ENCODE measurements at places on chromosomes 3 and 15.
A peak's percentile ranks its signal among the peaks of the same experiment; 100 is the strongest.

GRCh38 chr3:72829701-72830100 lies 18.5 kb downstream of the SHQ1 start:
- no peak for DNase-seq

DNA sequence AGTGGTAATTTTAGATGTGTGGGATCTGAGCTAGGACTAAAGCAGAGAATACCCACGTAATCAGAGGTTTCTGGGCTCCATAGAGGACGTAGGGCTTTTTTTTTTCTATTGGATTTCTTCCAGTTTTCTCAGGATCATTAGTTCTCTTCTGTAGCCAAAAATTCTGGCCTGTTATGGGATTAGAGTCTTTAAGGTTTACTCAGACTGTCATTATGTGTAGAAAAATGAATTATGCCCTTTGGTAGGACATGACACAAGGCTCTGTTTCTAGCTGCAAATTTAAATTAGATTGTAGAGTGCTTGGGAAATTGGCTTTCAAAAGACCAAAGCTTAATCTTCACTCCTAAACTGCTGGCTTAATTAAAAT lies 1.9 kb downstream of the SETD5 start:
- DNase-seq: no peak

GRCh38 chr15:89316504-89316903 lies 18.1 kb downstream of the POLG start:
- DNase-seq: no peak

GRCh38 chr3:147377412-147378367 lies 28.7 kb downstream of the ZIC4 start:
- no peak for DNase-seq

DNA sequence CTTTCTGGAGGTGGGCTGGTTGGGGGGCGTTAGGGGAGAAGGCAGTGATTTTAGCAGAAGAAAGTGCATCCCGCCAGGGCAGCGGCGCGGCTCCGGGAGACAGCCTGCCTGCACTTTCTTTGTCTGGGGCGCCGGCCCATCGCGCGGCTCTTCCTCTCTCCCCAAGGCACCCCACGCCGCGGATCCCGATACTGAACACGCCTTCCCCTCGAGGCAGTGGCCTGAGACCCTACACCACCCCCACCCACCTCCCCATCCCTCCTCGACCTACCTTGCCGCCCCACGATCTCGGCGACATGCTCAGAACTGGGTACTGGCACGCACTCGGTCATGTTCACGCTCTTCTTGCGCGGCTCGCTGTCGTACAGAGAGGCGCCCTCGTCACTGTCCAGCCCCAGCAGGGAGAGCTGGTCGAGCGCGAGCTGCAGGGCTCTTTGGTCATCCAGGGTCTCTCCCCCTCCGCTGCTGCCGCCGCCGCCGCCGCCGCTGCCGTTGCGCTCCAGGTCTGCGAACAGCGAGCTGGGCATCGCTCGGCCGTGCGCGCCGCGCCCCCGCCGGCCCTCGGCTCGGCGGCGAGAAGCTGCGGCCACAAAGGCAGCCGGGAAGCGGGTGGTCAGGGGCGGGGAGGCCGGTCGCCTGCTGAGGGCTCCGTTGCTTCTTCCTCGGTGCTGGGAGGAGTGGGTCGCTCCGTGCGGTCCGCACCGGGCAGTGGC lies 483 bp downstream of the MEX3B start:
- DNase-seq: peak; percentile 24

DNA sequence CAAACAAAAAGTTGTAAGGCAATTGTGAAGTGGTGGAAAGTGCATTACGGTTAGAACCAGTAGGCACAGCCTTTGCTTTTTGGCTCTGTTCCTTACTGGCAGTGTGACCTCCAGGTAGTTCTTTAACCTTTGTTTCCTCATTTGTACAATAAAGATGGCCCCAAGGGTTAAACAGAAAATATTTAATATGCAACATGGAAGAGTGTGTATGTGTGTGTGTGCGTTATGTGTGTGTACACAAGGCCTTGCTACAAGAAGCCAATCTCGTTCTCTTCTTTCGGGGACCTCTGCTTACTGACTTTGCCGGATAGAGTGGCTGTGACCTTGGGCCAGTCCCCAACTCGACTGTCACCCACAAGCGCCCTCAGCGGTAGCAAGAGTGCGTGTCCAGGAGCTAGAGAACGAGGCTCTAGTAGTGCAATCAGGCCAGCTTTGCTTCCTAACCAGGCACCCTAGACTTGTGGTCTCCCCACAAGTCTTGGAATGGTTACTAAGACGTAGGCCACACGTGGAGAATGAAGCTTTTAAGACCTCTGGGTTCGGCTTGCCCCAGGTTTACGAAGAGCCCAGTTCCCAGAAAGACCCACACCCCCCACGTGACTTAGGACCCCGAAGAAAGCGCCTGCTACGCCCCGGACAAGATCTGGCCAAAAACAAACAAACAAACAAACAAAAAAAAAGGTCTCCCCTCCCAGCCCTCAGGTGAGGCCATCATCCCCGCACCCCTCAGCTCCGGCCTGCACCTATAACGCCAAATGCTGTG lies 593 bp downstream of the CIAO2A start:
- DNase-seq: peak; percentile 36

DNA sequence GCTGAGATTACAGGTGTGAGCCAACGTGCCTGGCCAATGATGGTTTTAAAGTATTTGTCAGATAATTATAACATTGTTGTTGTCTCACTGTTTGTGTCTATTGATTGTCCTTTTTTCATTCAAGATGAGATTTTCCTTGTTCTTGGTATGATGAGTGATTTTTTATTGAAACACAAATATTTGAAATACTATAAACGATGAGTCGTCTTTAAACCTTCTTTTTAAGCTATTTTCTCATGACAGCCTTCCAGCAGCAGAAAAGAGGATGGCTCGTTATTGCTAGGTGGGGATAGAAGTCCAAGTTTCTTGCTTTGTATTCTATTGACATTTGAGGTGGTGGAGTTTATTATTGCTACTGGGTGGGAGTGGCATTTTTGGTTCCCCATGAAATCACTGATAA lies 61.7 kb upstream of the MDFIC2 start:
- no peak for DNase-seq

GRCh38 chr3:130779486-130779885 lies 32.9 kb upstream of the PIK3R4 start:
- no peak for DNase-seq

DNA sequence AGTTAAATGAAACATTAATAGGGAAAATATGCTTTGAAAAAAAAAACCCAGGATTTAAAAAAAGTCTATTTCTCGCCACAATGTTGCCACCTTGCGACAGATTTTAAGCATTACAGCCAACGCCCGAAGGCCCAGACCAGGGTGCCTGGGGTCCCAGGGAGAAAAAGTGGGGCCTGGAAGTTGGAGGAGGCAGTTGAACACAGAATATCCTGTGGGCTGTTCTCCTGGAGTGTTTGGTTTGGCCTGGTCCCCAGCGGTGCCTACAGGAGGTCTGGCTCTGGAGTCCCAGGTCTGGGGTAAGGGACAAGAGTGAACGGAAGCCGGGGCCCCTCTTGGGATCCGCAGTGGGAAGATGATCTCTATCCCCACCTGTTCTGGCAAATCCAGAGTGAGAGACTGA lies 3.4 kb downstream of the RNU6-1 start:
- DNase-seq: peak; percentile 58

GRCh38 chr15:92383519-92384324 lies 10.0 kb upstream of the ST8SIA2 start:
- DNase-seq: peak; percentile 3

All from immature natural killer cell (primary cell).